ENCODE measurements at places on chromosomes 3 and 15.

GRCh38 chr15:90531147-90531546 lies 1.4 kb downstream of the CRTC3 start:
- no peak for DNase-seq

DNA sequence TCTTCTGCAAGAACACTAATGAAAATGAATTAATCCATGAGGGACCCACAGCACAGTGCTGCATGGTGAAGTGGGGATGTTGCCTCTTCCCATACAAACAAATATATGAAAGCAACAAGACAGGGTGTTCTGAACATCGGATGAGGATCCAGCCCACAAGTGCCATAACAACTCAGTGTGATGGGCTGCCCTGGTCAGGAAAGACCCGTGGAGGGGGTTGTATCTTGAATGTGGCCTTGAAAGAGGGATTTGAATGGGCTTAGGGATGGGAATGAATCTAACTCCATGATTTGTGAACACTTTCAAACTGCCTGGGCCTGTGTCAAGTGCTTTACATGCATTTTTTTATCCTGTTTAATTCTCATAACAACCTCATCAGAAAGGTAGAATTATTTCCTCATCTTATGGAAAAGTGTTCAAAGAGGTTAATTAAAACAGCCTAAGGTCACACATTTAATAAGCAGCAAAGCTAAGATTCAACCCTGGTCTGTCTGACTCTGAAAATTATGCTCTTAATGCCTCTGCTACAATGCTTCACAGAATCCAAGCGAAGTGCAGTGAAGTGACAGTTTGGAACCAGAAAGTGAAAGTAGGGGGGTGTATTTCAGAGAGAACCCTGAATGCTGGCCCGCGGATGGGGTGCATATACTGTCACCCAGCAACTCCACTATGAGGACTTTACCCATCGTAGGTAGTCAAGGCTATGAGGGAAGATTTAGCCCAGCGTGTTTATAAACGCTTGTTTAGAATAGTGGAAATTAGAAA lies 65.6 kb upstream of the HEG1 start:
- DNase-seq = no peak

GRCh38 chr3:157406394-157406793 lies 30.3 kb upstream of the PTX3 start:
- DNase-seq = no peak

GRCh38 chr3:24541935-24542334 lies 47.3 kb upstream of the THRB start:
- no peak for DNase-seq

Data from MG63 (cell line).